ENCODE measurements at places on chromosomes 3 and 15.

- no peak for DNase-seq
Observed at GRCh38 chr15:35427091-35427490, 118.9 kb downstream of the DPH6 start.

DNA sequence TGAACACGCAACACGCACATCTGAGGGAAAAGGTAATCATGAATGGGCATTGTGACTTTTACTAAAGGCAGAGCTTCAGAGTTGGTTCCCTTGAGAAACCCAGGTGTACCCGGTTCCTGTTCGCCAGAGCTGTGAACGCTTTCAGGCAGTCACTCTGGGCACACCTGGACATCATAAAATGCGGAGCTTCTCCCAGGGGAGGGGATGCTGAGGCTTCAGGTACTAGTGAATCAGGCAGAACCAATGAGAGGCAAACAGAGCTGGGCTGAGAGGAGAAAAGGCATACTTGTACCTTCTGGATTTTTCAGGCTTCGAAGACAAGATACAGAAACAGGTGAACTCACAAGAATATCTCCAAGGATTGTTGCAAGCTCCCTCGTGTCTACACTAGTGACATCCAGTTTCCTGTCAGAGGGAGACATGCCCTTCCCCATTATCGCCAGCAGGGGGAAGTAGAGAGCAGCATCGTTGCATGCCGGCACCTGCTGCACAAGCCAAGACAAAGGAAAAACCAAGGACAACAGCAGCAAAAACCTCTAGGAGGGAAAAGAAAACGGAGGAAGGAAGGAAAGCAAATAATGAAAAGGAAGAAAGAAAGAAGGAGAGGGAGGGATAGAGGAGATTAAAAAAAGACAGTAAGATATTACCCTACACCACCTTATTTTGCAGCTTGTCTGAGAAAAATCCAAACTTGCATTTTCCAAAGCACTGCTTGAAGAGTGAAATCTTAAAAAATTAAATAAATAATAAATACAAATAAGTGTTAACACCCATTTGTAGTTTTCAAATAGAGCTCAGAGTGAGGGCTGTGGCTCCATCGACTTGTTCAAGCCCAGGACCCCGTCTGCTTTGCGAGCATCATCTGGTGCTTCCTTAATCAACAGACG, 2.0 kb downstream of the AHSG start:
- DNase-seq = no peak

DNA sequence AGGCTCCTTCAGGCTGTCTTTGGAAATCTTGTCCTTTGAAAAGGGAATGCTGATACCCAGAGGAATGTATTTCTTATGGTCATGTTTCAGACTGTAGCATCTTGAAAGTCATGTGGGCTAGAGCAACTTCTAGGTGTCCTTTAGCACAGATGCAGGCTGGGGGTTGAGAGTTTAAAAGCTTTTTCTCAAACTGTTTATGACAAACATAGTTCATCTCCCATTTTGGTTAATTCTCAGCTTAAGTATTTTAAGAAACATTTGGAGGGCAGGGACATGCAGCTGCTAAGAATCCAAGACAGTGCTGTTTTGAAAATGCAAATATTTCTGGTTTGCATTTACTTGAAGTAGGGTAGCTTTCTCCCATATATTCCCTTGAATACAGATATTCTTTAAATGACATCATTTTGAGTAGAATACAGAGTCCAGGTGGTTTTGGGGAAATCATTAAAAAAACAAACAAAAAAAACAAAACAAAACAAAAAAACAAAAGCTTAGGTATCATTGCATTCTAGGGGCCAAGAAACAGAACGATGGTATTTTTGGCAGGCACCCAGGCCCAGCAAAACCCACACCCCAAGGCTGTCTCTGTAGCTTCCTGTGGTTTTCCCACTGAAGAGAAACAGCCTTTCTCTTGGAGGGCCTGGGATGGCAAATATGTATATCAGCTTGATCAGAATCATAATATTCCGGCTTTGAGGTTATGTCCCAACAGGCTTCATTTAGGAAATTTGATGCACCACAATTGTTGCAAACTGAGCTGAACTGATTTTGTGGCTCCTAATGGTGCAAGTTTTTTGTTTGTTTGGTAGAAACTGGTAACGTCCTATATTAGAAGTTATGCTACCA, 120.0 kb downstream of the ATG7 start:
- no peak for DNase-seq

DNA sequence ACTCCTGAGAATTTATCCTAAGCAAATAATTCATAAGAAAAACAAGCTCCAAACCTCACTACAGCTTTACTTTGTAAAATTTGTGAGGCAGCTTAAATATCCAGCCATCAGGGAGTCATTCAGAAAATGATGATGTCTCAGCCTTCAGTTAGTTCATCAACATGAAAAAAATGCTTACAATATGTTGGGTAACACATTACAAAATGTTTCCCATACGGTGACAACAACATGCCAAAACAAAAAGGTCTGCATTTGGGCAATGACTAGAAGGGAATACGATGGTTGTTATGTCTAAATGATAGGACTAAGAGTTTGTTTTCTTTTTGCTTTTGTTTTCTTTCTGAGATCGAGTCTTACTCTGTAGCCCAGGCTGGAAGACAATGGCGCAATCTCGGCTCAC, 47.0 kb upstream of the CFAP161 start:
- DNase-seq = no peak

DNA sequence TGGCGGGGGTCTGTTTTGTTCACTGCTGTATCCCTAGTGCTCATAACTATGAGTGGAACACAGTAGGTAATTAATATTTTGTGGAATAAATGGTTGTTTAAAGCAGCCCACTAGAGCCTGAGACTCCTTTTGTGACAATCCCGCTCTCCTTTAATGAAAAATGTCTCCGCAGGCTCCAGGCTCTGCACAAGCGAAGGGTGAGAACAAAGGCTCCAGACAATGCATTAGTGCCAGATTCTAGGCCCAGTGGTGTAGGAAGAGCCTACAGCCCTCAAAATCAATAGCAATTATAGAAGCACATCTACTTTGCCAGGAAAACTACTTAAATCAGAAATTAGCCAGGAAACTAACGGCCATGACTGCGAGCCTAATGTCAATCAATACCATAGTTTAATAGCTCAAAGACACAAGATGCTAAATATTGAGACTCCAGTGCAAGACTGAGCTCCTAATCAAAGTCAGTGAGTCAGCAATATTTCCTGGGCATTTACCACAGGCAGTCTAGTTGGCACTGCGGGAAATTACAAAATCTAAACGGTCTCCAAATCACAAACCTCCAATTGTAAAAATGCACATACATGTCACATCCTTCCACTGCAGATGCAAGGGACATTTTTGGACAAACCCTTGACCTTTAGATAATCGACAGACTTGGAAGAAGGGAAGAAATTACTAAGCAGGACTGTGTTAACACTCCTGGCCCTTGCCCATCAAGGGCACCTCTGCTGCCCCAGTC, 2.3 kb downstream of the ANXA2 start:
- DNase-seq = no peak

GRCh38 chr15:34043813-34044212, 4.8 kb upstream of the AVEN start:
- DNase-seq = no peak

DNA sequence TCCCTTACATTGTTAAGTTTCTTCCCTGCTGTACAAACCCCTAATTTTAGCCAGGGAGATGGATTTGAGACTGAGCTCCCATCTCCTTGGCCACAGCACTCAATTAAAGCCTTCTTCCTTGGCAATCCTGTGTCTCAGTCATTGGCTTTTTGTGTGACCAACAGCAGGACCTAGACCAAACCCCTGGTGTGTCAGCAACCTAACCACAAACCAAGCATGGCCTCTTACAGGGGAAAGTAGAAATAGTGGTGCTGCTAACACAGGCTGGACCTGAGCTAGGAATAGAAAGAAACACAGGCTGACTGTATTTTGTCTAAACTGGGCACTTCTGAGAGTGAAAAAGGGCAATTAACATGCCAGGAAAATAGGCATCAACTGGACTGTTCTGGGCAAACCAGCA, 37.9 kb downstream of the PPCDC start:
- no peak for DNase-seq

- no peak for DNase-seq
Observed at GRCh38 chr3:100209948-100210771, 50.6 kb upstream of the TBC1D23 start.

Data from NCI-H524 treated with DMSO at 0.1 percent for 48 hours (cell line).